ENCODE measurements at places on chromosomes 7 and 10.

DNA sequence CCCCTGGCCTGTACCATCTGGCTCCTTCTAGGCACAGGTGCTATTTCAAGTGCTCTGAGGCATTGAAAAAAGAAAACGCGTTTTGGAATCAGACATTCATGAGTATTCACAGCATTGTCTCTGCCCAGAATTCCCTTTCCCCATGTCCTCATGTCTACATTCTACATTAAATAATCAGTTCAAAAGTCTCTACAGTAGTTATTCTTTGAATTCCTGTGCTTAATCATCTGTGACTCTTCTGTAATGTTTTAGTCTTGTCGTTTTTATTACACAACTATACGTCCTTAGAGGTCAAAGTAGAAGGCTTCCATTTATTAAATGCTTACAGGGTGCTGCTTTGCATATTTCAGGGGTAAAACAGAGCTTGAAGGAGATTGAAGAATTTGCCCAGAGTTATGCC lies 95.7 kb downstream of the BICC1 start:
- peak; percentile 75 for DNase-seq

DNA sequence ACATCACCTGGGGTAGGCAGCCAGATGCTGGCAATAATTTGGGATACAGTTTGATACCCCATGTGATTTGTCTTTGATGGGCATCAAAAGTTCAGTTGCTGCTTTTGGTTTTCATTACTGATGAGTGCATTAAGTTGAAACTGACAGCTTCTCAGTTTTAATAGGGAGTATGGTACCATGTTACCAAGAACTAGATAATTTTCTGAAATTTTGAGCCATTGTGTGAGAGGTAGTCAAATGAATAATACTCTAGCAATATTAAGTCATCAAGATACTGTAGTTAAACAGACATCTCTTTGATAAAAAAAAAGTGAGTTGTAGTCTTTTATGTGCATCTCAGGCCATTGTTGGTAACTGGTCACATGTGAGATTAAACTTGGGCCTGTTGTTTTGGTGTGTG lies 71.5 kb downstream of the ST7 start:
- DNase-seq, result no peak

DNA sequence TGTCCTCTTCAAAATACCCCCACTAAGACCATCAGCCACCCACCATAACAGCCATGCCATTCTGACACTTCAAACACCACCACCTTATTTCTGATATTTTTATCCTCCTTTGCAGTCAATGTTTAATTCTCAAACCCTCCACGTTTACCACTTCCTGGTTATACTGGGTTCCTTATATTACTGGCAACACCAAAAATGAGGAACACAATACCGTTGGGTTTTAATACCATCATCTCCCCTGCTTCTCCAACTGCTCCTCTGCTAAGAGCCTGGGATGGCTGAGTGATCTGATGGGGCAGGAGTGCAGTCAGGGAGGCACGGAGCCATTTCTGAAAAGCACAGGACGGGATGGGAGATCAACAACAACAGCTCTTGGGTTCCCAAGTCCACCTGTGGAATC lies 140.5 kb downstream of the CHCHD3 start:
- DNase-seq, result no peak

DNA sequence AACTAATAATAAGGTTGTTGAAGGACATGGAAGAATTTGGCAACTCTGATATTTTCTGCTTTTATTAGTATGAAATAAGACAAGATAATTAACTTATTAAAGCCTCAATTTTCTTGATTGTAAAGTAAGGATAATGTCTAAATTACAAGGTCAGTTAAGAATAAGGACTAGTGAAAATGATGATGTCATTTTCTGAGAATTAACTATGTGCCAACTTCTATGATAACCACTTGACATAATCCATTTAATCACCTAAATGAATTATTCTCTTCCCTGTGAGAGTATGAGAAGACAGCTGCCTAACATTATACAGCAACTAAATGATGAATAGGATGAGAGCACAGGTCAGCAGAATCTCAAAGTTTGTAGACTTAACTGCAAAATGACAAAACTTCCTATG lies 1153.4 kb upstream of the POT1 start:
- DNase-seq, result no peak

DNA sequence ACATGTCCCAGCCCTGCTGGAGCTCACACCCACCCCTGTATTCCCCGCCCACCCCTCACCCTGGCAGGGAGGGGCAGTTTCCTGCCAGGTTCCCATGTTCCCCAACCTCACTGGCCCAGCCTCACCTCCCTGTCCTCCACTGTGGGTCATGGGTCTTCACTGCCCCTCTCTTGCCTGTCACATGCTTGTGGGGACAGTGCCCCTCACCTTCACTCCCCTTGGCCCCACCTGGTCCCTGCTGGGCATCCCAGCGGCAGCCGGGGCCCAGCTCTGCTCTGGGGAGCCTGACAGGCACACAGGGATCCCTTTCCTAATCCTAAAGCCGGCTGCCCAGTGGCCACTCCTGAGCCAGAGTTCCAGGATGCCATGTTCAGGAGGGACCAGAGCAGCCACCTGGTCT lies 21.4 kb upstream of the ZNF862 start:
- no peak for DNase-seq

GRCh38 chr10:14412624-14413023 lies 81.9 kb upstream of the FRMD4A start:
- DNase-seq, result no peak

GRCh38 chr7:48148311-48148710 lies 22.9 kb upstream of the ABCA13 start:
- no peak for DNase-seq

GRCh38 chr10:104303594-104304355 lies 34.5 kb downstream of the ITPRIP start:
- no peak for DNase-seq

DNA sequence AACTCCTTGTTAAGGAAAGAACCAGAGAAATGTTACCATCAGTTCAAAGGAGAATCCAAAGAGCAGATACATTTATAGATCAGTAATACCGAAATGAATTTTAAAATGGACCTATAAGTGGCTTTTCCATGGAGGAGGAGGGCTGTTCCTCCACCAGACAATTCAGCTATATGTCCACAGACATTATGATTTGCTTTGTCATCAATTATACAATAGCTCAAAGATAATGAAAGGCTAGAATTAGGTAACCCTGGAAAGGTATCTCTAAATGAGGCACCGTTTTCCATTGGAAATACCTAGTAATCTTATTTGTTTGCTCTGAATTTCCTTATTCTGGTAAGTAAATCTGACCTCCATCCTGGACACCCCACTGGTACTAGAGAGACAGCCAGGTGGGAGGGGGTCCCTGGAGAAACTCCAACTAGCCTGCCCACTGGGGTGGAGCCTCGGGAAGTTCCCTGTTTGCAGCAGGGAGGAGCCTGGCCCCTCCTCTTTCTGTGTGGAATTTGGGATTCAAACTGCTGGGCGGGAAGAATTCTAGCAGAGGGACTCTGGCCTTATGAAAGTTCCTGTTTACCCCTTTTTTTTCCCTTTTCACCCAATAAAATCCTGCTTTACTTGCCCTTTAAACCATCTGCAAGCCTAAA lies 218.0 kb downstream of the PHF14 start:
- DNase-seq, result no peak

- no peak for DNase-seq
Measured at GRCh38 chr7:84088802-84089201, 105.8 kb downstream of the SEMA3A start.

DNA sequence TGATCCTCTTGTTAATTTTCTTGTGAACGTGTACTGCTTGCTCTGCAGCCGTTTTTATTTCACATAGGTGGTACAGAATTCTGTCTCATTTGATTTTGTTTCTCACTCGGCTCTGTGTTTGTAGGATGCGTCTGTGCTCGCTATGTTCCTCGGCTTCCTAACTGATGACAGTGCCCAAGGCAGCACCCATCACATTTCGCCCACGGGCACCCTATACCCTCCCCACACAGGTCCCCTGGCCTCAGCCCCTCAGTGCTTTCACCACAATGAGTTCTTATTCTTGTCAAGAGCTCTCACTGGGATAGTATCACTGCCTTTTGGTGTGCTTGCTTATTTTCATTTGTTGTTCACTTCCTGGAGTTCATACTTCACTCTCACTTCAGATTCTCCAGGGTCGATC lies 28.1 kb downstream of the UCMA start:
- no peak for DNase-seq

- DNase-seq, result no peak
Measured at GRCh38 chr10:78577712-78578111, 491.1 kb upstream of the ZMIZ1 start.

DNA sequence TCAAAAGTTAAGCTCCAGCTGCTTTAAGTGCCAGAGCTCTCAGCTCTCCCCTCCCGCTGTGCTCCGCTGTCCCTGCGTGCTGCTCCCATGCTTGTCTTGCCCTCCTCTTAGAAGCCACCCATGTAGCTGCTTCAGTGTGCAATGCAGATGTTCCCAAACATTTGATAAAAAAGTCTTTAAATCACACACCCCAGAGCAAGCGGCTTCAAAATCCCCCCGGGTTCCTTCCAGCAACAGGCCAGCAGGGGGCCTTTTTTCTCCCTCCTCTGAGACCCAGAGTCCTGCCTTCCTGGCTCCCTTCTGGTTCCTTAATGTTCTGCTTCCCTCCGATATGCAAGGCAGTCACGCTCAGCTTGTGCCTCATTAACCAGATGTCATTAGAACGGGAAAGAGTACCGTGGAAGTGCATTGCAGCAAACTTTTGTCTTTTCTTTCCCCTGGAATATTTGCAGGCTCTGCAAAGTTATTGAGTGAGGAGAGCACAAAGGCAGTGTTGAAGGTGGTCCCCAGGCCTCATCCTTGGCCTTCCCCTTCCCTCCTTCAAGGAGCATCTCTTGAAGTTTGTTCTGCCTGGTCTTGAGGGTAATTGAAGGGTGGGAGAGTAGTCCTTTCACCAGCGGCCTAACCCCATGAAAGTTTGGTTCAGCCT lies 25.5 kb downstream of the LDB3 start:
- peak; percentile 69 for DNase-seq

- peak; percentile 98 for DNase-seq
Measured at GRCh38 chr10:88080213-88080612, 216.8 kb downstream of the PTEN start.

GRCh38 chr7:102431617-102432298 lies 1.6 kb upstream of the ORAI2 start:
- peak; percentile 65 for DNase-seq

- DNase-seq, result no peak
Measured at GRCh38 chr7:11294965-11295364, 321.3 kb downstream of the PHF14 start.

DNA sequence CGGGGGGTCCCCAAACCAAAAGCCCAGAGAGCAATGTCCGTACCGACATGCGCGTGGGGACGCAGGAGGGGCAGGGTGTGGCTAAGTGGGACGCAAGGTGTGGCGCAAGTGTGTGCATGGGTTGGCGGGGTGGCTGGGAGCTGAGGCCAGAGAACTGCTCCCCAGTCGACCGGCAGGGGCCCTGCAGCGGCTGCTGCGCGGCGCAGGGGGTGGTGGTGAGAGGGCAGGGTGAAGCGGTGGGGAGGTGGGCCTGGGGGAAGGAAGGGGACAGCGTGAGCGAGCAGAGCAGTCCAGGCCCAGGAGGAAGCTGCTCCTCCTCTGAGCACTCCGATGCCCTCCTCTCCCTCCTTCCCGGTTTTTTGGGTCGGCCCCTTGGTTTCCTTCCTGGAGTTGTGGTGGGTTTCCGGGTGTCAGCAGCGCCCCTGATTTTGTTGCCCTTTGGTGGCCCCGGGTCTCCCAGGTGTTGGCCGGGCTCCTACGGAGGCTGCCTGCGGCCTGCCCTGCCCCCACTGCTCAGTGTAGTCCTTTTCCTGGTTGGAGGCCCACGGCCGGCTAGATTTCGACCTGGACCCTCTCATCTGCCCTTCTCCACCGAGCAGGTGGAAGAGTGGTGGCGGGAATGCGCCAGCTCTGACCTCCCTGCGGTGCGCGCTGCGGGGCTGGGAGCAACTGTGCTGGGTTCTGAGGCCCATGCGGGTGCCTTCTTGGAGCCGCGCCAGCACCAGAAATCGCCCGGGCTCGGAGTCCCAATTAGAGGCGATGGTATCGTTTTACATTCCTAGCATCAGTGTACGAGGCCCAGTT lies 40.5 kb upstream of the COMTD1 start:
- DNase-seq, result no peak

GRCh38 chr7:47040795-47041347 lies 541.0 kb downstream of the TNS3 start:
- no peak for DNase-seq
